ENCODE measurements at places on chromosomes 16 and 17. TPM values are rescaled to one million over a fixed set of nuclear protein-coding genes. Genes with fewer than 3 reads are reported as not detected.

TRPV2 gene
- 0.26 TPM for total RNA-seq

TMEM100 gene
- total RNA-seq: not detected

PYDC1 gene
- total RNA-seq: not detected

CCL2 gene
- total RNA-seq: not detected

E2F4 gene
- 47.6 TPM for total RNA-seq

PIMREG gene
- 0.13 TPM for total RNA-seq

KRT9 gene
- total RNA-seq: 0.51 TPM

OTOP2 gene
- total RNA-seq: under 0.01 TPM

SGSH gene
- 9.6 TPM for total RNA-seq

KRT23 gene
- 12.9 TPM for total RNA-seq

PPM1D gene
- total RNA-seq: 3.8 TPM

KRT12 gene
- total RNA-seq: not detected

ZNF785 gene
- total RNA-seq: 4.4 TPM

CMTM2 gene
- total RNA-seq: not detected

KPNB1 gene
- total RNA-seq: 211 TPM

FA2H gene
- 3.2 TPM for total RNA-seq

SLC47A2 gene
- total RNA-seq: 0.79 TPM

ASPHD1 gene
- total RNA-seq: 2.4 TPM

AANAT gene
- total RNA-seq: not detected

All from bronchial epithelial cell (primary cell).